GOT3 (cell line): ENCODE measurements at places on chromosomes 16 and 17.
A peak's percentile ranks its signal among the peaks of the same experiment; 100 is the strongest.

DNA sequence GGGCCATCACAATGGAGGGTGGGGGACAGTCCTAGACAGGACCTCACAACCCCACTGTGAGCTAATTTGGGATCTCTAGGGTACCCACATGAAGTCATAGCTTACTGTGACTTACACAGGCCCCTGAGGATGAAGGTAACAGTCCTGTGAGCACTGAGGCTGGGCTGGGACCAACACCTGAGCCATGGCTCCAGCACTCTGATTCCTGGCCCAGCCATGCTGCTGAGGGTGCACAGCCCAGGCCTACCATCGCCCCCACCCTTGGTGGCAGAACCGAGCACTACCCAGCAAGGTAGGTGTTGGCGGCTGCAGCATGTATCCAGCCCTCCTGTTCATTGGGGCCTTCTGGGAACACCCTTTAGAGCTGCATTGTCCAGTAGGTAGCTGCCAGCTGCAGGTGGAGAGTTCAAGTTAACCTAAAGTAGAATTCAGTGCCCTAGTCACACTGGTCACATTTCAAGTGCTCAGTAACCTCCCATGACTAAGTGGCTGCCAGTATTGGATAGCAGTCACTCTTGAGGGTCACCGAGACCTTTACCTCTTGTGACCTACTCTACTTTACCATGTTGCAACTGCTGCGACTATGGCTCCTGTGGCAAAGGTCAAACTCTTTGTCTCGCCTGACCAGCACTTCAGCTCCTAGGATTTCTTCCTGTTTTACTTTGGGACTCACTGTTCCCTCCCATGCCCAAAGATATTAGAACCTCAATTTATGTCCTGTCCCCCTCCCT lies 11.6 kb downstream of the AKAP1 start:
- no peak for DNase-seq

DNA sequence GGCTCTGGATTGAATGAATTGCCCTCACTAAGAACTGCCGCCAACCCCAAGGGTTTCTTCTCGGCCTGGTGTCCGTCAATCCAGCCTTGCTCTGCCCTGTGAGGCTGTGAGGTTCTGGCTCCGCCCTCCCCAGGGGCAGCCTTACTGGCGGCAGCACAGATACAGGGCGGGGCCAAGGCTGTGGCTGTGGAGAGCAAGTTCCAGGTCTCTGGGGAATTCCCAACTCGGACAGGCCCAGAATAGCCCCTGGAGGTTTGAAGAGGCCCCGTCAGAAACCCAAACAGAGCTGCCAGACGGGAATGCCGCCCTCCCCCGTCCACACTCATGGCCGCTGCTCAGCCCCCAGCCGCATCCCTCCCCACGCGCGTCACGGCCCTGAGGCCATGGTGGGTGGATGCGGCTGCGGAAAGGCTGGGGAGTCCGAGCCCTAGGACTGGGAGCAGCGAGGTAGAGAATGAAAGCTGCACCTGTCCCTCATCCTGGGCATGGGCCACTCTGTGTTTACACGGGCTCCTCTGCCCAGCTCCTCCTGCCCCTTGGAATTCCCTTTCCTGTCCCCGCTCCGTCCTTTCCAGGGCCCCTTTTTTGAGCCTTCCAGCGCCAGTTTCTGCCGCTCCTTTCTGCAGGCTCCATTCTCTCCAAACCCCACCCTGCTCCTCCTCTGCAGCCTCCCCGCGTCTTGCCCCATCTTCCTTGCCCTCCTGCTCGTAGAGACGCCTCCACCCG lies 660 bp upstream of the PRRT2 start:
- DNase-seq = peak; percentile 76

- DNase-seq = no peak
Measured at GRCh38 chr16:12303653-12304052, 327.1 kb downstream of the SNX29 start.

GRCh38 chr17:29587591-29587990 lies 1.9 kb downstream of the GIT1 start:
- no peak for DNase-seq

DNA sequence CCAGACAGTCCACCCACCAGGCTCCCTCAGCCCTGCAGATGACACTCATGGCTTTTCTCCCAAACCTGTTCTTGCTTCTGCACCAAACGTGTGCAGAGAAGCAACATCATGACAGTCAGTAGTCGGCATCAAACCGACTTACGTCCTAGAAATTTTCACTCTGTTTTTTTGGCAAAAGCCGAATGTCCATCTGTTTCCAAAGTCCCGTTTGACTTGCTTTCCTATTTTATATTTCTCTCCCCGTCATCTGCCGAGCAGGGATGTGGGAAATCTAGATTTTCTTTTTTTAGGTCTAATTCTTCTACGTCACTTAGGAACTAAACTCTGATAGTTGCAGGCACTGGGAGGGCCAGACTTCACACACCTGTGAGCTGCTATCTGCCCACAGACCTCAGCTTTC lies 104.9 kb downstream of the RMI2 start:
- DNase-seq = no peak

- DNase-seq = no peak
Measured at GRCh38 chr16:89265647-89266046, 48.1 kb downstream of the ZNF778 start.
